ENCODE measurements at places on chromosomes 1 and 21.

DNA sequence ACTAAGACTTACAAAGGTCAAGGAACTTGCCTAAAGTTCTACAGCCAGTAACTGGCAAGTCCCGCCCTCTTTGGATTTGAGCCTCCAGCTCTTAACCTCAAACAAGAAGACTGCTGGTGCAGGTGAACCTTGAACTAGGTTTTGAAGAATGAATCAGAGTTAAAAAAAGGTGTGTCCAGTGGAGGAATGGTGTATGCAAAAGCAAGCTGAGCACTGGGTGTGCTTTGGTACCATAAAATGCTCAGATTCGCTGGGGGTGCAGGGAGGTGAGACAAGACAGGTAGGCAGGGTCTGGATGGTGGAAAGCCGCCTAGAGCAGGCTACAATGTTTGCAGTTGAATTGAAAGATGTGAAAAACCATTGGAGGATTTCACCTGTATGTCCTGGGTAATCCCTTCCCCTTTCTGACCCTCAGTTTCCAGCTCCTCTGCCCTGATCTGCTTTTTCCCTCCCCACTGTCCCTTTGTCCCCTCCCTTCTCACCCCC is 39.8 kb downstream of the FOXD2 start:
- DNase-seq: no peak

- no peak for DNase-seq
Observed at GRCh38 chr1:111289371-111289770, 1.3 kb upstream of the CHIA start.

- no peak for DNase-seq
Observed at GRCh38 chr1:59733443-59734141, 81.2 kb upstream of the HOOK1 start.

GRCh38 chr1:67368046-67368514 is 60.4 kb downstream of the IL12RB2 start:
- no peak for DNase-seq

GRCh38 chr1:203968761-203969160 is 104.2 kb upstream of the SOX13 start:
- DNase-seq: no peak

GRCh38 chr1:76802094-76802493 is 65.2 kb upstream of the ST6GALNAC5 start:
- DNase-seq: no peak

DNA sequence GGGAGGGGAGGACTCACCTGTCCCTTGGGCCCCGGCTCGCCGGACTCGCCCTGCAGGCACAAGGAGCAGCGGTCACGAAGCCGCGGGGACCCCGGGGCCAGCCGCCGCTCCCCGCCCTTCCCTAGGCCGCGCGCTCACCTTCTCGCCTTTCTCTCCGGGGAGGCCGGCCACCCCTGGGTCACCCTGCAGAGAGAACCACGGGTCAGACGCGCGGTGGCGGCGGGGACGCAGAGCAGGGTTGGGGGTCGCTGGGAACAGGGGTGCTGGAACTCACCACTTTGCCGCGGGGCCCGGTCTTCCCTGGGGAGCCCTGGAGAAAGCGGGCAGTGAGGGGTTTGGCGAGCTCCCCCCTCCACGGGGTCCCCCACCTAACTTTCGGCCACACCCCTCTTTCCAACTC is 13.3 kb downstream of the COL9A2 start:
- no peak for DNase-seq

GRCh38 chr1:231611111-231611510 is 15.5 kb upstream of the DISC1 start:
- DNase-seq: no peak

- DNase-seq: no peak
Observed at GRCh38 chr1:178434899-178435435, 61.8 kb downstream of the CLEC20A start.

DNA sequence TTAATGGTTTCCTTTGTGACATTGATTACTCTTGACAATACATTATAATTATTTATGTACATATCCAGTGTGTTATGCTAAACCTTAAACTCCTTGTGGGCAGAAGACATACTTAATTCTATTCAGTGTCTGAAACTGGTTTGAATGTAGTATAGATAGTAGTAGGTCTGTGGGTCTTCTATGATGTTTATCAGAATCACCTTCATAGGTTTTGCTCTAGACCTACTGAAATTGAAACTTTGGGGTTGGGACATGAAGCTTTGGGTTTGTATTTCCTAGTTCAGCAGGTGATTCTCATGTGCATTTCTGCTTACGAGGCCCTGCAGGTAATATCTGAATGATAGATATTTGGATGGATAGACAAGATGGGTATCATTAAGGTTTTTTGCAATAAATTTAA is 48.6 kb downstream of the MIGA1 start:
- no peak for DNase-seq

GRCh38 chr1:209775678-209776077 is 8.7 kb downstream of the C1orf74 start:
- DNase-seq: no peak

DNA sequence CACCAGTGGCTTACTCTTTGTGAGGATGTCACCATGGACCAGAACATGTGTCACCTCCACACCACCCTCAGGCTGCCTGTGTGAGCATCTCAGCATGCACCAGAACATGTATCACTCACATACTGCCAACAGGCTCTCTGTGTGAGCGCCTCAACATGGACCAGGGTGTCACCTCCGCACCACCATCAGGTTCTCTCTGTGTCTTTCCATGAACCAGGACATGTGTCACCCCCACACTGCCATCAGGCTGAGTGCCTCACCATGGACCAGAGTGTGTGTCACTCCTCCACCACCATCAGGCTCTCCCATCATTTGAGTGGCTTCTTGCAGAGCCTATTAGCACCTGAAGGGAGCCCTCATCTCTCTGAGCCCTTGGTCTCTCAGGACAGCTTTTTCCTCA is 125.2 kb downstream of the ZNF648 start:
- no peak for DNase-seq

- no peak for DNase-seq
Observed at GRCh38 chr1:11946647-11947046, 12.1 kb downstream of the PLOD1 start.

DNA sequence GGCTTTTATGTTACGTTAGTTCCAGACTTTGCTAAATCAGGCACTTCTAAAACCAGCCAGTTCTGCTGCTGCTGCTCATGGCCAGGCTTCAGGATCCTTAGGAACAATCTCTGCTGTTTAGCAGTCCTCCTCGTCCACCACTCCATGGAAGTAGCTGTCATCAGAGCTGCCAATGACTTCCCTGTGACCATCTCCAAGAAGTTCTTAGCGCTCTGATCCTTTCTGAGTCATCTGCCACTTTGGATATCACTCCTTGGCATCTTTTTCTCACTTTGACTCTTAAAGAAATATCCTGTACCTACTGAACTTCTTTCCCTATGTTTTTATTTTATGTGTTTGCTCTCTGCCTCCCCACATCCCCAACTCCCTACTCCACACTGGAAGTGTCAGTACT is 14.7 kb upstream of the IRF2BP2 start:
- DNase-seq: no peak

GRCh38 chr1:234375672-234376071 is 2.4 kb downstream of the COA6 start:
- no peak for DNase-seq

GRCh38 chr1:59639266-59639665 is 175.5 kb upstream of the HOOK1 start:
- no peak for DNase-seq

DNA sequence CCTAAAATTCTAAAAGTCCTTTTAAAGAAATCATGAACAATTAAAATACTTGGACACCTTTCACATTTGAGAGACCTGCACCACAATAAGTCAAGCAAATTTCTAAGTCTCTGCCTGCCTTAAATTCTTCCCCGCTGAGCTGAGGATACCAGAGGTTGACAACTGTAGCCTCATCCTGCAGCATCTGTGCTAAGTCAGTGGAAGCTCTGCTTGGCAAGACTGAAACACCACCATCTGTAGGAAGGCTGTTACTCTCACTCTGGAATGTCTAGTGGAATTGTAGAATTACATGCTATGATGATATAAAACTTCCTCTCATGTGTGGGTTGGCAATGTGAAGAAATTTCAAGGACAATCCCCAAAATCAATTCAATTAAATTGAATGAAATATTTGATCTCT is 1756.5 kb downstream of the NCAM2 start:
- DNase-seq: no peak

DNA sequence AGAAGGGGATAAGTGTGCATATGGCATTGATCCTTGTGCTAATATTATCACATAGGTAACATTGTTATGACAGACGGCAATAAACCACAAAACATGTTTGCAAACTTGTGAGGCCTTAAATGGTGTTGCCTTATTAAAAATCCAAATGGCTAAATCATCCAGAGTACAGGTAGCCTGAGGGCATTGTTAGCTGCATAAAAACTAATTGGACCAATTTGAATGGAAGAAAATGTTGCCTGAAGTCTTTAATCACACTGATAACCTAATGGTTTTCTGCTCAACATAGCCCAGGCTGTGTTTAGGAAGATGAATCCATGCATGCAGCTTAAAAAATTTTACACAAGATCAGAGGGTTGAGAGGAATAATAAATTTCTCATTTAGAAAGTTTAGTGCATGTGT is 19.4 kb upstream of the LRRC53 start:
- no peak for DNase-seq

GRCh38 chr1:188065917-188066316 is 1237.2 kb downstream of the PLA2G4A start:
- no peak for DNase-seq

DNA sequence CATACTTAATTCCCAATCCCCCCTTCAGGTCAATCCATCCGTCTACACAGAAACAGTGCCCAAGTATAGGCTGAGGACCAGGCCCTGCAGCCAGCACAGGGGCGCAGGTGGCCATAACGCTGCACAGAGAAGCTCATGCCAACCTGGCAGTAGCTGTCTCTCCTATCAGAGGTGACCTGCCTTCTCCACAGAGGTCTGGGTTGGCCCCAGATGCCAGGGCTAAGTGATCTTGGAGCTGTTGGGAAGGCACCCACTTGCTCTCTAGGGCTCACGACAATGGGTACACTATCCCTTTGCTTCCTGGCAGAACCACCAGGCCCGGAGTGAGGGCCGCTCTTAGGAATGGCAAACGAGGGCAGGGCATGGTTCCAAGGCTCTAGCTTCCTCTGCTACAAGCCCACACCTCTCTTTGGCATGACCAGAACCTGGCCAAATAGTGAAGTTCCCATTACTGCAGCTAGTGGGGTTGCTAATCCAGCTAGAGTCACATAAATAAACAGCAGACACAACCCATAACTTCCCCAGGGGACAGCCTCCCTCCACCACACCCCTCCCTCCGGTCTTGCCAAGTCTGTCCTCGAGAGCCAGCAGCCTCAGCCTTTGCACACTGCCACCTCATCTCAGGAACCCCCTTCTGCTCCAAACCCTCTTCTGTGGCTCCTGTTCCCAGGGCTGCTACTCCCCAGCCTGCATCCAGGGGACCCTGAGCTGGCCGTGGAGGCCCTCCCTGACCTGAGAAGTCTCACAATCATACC is 113.0 kb downstream of the GLIS1 start:
- no peak for DNase-seq

DNA sequence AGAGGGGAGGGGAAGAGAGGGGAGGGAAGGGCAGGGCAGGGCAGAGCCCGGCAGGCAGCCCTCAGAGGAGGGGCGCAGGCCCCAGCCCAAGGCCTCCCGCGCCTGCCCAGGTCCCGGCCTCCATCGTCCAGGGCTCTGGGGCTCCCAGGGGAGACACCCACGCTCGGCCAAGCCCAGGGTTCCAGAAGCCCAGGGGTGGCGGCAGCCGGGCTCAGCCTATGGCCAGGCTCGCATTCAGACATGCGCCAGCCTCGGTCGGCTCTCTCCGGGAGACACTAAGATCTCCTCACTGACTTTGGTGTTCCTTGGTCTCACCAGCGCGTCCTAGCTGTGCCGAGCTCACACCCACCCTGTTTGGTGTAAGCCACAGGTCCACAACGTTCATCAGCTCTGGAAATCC is 7.1 kb upstream of the ANKRD65 start:
- no peak for DNase-seq

- DNase-seq: no peak
Observed at GRCh38 chr1:110682898-110683297, 8.2 kb upstream of the KCNA3 start.

- DNase-seq: no peak
Observed at GRCh38 chr1:88549536-88549935, 134.5 kb upstream of the PKN2 start.

GRCh38 chr1:82086739-82087138 is 286.0 kb downstream of the ADGRL2 start:
- no peak for DNase-seq

DNA sequence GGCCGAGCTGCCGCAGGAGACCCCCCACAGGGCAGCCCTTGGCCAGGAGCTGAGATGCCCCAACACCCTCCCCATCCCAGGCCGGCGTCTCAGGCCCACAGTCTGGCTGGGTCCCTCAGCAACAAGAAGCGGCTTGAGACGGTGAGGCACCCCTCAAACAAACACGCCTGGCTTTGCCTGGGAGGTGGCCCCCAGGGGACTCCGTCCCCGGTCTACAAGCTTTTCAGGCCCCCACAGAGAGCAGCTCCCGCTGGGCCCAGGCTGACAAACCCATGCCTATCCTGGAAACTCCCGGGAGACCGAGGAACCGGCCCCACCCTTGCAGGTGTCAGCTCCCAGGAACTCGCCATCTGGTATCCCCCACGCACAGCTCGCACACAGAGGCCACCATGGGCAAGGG is 67.0 kb downstream of the ARHGEF16 start:
- DNase-seq: no peak

- no peak for DNase-seq
Observed at GRCh38 chr21:19648391-19648790, 1244.8 kb upstream of the TMPRSS15 start.

DNA sequence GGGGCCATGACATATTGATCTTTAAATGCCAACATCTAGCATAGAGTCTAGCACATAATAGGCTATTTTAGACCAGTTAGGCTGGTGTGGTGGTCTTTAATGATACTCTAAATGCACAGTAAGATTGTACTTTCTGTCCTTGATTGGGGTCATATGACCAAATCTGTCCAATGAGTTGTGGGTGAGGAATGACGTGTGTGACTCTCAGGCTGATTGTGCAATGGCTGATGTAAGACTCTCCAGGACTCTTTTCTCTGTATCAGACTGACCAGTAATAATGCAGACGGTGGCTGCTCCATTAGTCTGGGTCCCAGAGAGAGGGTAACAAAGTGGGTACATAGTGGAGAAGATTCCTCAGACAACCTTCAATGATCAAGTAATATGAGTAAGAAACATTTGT is 541.6 kb upstream of the CAMK1G start:
- no peak for DNase-seq

DNA sequence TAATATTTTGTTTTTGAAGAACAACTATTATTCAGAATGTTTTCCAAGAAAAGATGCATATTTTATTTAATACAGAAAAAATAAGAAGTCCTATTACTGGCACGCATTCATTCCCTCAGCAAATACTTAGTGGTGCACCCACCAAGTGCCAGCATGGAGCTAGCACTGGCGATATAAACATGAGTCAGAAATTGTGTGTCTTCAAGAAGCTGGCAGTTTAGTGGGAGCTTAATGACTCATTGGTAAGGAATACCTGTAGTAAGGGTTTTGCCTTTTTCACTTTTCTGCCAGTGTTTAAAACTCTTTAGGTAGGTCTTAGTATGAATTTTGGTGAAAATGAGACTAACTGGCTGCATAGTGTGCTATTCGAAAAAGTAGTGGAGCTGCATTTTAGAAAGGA is 6.3 kb downstream of the MAGI3 start:
- no peak for DNase-seq

GRCh38 chr1:1200876-1201810 is 5.2 kb downstream of the TNFRSF18 start:
- DNase-seq: peak; percentile 79
